Heart right ventricle (tissue), 16 donors: ENCODE measurements at places on chromosomes 12 and 14. TPM values are rescaled to one million over a fixed set of nuclear protein-coding genes. Genes with fewer than 3 reads are reported as not detected.

Gene EPYC
- total RNA-seq = not detected

Gene MYO1A
- not detected for total RNA-seq

GRCh38 chr14:104477117-104477623, 102.4 kb upstream of the C14orf180 start:
- DNase-seq = no peak

Gene BCL7A
- total RNA-seq = 16.9 TPM
